LHCN-M2 (cell line): ENCODE measurements at places on chromosomes 16 and 17. TPM values are rescaled to one million over a fixed set of nuclear protein-coding genes. Genes with fewer than 3 reads are reported as not detected.

DNA sequence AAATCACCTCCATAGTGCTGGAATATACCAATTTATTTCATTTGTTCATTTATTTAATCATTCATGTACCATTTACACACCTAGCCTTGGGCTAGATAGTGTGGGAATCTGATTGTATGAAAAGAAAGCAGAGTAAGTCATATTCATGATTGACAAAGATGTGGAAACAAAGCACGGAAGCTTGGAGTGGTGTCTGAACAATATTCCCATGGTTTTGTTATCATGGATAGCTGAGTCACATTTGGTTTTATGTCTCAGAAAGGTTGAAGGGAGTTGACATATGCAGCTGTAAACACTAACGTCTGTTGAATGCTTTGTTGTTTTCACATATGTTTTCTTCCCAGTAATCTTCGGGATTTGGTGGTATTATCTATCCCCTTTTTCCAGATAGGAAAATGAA lies 76.6 kb downstream of the MAP2K4 start:
- peak; percentile 22 for DNase-seq

DNA sequence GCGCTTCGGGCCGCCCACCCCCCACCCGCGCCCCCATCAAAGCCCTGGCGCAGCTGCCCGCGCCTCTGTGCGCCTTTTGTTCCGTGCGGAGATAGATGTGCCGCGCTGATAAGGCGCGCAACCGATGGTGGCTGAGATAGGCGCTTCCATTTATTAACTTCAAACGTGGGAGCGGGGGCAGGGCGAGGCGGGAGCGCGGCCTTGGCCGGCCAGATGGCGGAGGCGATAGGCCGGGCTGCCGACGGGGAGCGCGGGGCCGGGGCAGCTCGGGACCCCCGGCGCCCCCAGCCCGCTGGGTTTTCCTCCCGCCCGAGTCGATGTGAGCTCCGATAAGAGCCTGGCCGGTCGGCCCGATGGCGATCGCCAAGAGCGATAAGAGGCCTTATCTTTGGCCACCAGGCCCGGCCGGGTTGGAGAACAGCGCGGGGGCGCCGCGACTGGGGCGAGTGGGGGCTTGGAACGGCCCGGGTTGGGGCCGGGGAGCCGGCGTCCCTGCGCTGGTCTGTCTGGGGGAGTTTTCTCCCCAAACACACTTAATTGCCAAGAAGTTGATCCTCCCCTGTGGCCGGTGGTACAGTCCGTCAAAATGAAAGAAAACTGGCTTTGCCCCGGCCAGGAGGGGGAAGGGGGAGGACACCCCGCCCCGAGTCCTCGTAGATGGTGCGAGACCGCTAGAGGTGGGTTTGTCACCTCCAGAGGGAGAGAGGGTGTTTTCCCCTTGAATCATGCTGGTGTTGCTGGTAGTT lies 2.7 kb downstream of the ZFPM1 start:
- peak; percentile 41 for DNase-seq

MT1G gene
- total RNA-seq: 1.9 TPM in 1 of 2 replicates, not detected in the other

GRCh38 chr16:88878967-88879787 lies 12.7 kb upstream of the PABPN1L start:
- DNase-seq: no peak

SOCS1 gene
- 0.51 and 0.98 TPM in 2 replicates for total RNA-seq

DNA sequence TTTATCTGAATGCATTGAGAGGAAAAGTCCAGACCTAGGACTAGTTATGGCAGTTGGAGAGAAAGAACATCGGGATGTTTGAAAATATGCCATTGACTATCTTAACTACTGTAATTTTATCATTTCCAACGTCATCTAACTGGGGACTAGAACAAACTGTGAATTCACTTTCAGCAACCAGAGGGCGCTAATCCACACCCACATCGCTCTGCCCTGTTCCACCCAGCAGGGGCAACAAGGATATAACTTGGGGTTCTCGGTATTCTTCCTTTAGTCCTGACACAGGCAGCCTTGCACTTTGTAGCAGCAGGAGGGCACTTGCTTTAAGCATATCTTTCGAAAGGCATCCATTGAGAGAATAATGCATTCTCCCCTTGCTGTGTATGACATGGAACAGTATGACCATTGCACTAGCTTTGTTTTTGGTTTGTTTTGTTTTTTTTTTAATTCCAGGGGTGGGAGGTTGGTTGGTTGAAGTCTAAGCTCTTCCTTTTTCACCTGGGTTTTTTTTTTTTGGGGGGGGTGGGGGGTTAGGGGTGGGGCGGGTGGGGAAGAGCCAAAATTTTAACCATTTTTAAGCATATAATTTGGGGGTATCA lies 31.5 kb downstream of the SIAH1 start:
- peak; percentile 77 for DNase-seq

- no peak for DNase-seq
Measured at GRCh38 chr16:7160093-7160492, 172.6 kb upstream of the RBFOX1 start.

ABCA9 gene
- total RNA-seq: not detected in 2 replicates

GRCh38 chr16:57285379-57285778 lies 907 bp upstream of the PLLP start:
- no peak for DNase-seq

DNA sequence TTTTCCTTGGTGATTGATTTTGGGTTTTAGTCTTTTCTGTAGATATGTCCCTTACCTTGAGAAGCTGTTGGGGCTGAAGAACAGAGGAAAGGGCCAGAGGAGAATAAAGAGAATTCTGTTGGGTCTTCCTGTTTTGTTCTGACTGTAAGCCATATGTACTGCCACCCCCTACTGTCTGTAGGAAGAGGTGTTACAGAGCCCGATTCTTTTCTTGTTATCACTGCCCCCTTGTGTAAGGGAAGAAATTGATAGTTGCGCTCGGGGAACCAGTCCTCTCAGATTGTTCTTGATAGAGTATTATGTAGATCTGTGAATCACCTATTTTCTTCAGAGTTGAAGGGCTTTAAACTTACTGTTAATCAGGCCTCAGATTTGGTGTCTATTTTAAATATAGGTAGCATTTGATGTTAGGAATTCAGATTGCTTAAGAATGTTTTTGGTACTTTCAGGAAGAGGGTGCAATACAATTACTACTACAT lies 2.4 kb downstream of the TANC2 start:
- peak; percentile 91 for DNase-seq

ANKRD40CL gene
- not detected in 2 replicates for total RNA-seq

GRCh38 chr17:13740686-13741085 lies 139.0 kb upstream of the HS3ST3A1 start:
- DNase-seq: peak; percentile 40

- no peak for DNase-seq
Measured at GRCh38 chr17:52419229-52419641, 260.7 kb upstream of the CA10 start.

ATAD5 gene
- total RNA-seq: 6.9 and 7.4 TPM in 2 replicates

DNA sequence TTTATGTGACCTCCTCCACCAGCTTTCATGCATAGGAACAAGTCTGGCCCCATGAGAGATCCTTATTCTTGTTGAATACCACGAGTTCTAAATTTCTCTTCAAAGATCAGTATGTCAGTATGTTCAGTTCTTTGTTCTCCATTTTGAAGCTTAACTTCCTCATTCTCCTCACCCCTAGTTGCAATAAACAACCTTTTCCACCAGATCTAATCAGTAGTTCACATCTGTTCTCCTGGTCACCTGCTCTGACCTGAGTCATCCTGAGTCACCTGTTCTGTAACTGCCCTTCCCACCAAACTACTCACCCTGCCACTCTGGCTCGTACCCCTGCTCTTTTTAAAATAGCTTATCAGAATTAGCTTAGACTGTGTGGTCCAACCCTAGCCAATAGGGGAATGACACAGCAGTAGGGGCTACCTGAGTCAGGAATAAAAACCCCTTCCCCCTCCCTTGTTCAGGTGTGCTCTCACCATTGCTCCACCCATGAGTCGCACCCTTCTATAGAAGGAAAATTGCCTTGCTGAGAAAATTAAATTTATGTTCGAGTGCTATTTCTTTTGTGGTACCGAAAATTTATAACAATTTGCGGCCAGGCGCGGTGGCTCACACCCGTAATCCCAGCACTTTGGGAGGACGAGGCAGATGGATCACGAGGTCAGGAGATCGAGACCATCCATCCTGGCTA lies 94.6 kb downstream of the EMP2 start:
- DNase-seq: no peak

SP6 gene
- not detected in 2 replicates for total RNA-seq

DNA sequence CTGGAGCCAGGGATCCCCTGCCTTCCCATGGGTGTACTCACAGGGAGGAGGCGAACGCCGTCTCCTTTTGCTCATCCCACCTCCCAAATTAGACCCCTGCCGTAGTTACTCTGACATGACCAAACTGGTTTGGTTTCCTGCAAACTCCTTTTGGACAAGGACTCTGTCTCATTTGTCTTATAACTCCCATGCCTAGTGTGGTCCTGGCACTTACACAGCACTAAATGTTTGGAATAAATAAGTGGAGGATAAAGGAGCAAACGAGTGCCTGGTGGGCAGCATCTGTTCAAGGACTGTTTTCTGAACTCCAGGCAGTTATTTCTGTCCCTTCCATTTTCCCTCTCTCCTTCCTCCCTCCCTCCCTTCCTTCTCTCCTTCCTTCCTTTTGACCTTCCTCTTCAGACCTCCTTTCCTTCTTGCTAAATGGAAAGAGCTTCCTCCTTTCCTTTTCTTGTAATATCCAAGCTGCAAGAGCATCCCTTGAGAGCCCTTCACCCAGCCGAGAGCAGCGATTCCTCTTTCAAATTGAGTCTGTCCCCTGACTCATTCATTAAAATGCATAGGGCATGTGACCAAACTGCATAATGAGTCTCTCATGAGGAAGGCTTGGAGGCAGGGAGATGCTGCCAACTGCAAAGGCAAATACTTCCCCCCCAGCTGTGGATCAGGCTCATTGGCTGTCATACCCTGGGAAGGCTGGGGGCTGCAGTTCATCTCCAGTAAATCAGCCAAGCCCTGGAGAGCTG lies 36.8 kb downstream of the CHD9 start:
- peak; percentile 92 for DNase-seq

GRCh38 chr17:79400989-79401703 lies 209.7 kb downstream of the RBFOX3 start:
- DNase-seq: peak; percentile 26

DNA sequence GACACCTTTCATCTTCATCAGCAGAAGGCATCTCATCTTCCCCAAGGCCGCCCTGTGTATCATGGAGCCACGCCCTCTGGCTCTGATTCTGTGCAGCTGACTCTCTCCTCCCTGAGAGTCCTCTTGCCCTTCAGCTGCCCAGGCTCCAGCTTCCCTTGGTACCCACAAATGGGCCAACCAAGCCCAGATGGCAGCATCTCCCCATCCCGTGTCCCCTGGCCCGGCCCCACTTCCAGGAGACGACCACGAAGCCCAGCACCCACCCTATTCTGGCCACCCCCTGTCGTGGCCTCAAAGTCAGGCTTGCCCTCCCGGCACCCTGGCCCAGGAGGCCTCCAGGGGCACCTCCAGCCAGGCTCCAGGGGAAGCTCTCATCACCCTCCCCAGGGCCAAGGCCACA lies 31.3 kb upstream of the KSR1 start:
- no peak for DNase-seq

MAF gene
- 2.4 and 2.6 TPM in 2 replicates for total RNA-seq

GRCh38 chr16:15594711-15595320 lies 48.1 kb downstream of the MARF1 start:
- no peak for DNase-seq

DNA sequence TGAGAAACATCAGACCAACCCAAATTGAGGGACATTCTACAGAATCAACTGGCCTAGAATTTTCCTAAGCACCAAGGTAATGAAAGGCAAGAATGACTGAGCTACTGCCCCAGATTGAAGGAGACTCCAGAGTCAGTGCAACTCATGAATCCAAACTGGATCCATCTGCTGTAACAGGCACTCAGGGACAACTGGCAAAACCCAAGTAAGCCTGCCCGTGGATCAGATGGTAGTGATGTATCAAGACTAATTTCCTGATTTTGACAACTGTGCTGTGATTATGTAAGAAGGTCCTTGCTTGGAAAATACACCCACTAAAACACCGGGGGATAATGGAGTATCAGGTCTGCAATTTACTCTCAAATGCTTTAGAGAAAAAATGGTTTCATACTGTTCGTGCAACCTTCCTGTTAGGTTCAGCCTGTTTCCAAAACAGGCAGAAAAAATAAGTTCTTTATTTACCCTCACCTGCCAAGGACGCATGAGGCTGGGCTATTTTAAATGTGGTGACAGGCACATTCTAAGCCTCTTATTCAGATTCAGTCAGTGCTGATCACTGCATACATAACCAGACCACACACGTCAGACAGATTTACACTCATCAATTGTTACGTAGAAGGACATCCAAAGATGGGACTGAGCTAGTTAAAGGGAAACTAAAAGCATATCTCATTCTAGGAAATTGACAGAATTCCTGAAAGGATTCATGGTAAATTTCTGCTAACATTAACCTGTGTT lies 7.0 kb downstream of the MBTPS1 start:
- no peak for DNase-seq
